ENCODE measurements at places on chromosomes 5 and 9. TPM values are rescaled to one million over a fixed set of nuclear protein-coding genes. Genes with fewer than 3 reads are reported as not detected.

CENPK gene
- 25.9 TPM for total RNA-seq

ANKRD18A gene
- 13.7 TPM for total RNA-seq

HINT1 gene
- total RNA-seq, result 411 TPM

PCDHB9 gene
- total RNA-seq, result 0.07 TPM

NMUR2 gene
- total RNA-seq, result 0.22 TPM

ZNF366 gene
- total RNA-seq, result not detected

LVRN gene
- total RNA-seq, result 0.02 TPM

IPO11 gene
- total RNA-seq, result 15.1 TPM

ZDHHC11 gene
- total RNA-seq, result 22.3 TPM

All from A549 treated with dexamethasone at 1 μM for 4 hours (cell line).